ENCODE measurements at places on chromosomes 7 and 10.

GRCh38 chr10:124648738-124649137 is 95.4 kb downstream of the FAM53B start:
- peak; percentile 50 for DNase-seq

DNA sequence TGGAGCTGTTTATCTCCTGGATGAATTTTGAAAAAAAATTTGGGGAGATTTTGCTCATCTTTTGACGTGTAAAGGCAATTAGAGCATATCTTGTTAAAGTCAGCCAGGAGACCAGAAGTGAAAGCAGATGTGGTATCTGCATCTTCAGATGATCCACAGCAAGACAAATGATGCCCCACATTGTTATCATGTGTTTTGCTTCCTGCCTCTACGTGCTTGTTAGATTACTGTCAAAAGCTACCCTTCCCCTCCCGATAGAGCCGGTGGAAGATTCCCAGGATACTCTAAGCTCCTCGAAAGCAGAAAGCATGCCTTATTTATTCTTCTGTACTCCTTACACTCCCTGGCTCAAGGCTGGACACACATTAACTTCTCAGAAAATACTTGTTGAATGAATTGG is 12.9 kb downstream of the COL17A1 start:
- peak; percentile 29 for DNase-seq

- peak; percentile 12 for DNase-seq
Measured at GRCh38 chr10:24951201-24952142, 934 bp downstream of the PRTFDC1 start.

GRCh38 chr7:18905316-18905943 is 212.0 kb downstream of the TWIST1 start:
- no peak for DNase-seq

- no peak for DNase-seq
Measured at GRCh38 chr10:74282151-74282847, 131.3 kb downstream of the ADK start.

GRCh38 chr7:45350896-45351295 is 193.3 kb downstream of the RAMP3 start:
- no peak for DNase-seq

DNA sequence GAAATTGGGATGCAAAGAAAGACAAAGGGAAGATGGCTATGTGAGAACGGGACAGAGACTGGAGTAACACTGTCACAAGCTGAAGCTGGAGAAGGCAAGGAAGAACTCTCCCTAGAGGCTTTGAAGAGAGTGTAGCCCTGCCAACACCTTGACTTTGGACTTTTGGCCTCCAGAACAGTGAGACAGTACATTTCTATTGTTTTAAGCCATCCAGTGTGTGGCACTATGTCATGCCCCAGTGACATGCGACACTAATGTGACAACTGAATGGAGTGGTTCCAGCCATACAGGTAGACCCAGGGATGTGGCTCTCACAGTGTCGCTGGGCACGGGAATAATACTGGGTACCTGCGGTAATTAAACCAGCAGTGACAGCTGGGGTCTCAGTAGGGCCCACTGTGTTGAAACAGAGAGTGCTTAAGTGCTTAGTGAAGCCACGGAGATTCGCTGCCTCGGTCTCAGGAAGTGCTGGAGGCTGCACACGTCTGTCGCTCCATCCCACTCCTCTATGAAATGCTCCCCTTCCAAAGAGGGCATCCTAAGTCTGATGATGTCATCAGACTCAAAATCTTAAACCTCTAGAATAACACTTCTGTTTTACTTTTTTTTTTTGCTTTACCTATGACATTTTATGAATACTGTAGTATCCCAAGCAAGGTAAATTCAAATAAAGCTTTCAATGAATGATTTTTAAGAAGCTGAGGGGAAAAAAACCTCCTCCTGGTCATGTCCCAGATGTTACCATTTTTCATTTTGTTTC is 154.6 kb upstream of the RHEB start:
- DNase-seq, result no peak

DNA sequence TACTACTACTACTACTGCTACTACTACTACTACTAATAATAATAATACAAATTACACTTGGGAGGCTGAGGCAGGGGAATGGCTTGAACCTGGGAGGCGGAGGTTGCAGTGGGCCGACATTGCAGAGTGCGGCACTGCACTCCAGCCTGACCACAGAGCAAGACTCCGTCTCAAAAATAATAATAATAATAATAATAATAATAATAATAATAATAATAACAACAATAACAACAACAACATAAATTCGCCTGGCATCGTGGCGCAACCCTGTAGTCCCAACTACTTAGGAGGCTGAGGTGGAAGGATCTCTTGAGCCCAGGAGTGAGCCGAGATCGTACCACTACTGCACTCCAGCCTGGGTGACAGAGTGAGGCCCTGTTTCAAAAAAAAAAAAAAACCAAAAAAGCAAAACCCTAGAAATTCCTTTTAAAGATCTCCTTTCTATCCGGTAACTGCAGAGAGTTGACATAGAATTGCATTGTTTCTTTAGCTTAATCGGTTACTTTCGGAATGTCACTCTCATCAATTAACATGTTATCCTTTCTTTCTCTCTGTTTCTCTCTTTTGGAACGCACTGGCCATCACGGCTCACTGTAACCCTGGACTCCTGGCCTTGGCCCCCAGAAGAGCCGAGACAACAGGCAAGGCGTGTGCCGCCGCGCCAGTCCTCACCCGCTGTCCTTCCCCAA is 972 bp downstream of the PHYH start:
- DNase-seq, result no peak

DNA sequence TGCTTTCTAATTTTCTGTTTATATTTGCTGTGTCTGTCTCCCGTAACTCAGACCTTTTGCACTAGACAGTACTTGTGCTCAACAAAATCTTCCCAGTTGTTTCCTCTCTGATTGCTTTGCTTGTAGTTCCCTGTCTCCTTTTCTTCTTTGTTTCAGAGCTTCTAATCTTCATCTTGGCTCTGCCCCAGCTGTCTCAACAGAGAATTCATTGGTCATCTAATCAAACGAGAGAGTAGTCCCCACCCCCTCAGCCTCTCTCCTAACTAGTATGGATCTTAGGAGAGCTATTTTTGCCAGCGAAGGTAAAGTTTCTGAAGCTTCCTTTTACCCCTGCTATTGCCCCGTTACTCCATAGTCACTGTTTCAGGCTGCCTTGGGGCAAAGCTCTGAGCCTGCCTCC is 32.8 kb downstream of the SLC26A4 start:
- DNase-seq, result no peak
